ENCODE measurements at places on chromosomes 5 and 9.

GRCh38 chr5:4862500-4862899, 277.6 kb upstream of the ADAMTS16 start:
- no peak for DNase-seq

DNA sequence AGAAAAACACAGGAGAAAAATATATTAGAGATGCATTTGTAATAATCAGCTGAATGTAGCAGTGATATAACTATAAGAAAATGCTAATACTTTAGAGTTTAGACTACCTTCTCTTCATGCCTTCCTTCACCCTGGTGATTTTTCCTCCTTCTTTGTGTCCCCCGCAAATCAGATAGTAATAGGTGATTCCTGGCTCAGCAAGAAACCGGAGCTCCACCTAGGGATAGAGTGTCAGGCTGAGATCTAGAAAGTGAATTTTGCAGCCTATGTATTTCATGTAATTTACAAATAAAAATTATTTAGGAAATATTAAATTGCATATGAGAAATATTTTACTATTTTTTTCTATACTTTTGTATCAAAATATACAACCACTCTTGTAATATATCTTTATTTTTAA, 109.8 kb upstream of the ST8SIA4 start:
- no peak for DNase-seq

DNA sequence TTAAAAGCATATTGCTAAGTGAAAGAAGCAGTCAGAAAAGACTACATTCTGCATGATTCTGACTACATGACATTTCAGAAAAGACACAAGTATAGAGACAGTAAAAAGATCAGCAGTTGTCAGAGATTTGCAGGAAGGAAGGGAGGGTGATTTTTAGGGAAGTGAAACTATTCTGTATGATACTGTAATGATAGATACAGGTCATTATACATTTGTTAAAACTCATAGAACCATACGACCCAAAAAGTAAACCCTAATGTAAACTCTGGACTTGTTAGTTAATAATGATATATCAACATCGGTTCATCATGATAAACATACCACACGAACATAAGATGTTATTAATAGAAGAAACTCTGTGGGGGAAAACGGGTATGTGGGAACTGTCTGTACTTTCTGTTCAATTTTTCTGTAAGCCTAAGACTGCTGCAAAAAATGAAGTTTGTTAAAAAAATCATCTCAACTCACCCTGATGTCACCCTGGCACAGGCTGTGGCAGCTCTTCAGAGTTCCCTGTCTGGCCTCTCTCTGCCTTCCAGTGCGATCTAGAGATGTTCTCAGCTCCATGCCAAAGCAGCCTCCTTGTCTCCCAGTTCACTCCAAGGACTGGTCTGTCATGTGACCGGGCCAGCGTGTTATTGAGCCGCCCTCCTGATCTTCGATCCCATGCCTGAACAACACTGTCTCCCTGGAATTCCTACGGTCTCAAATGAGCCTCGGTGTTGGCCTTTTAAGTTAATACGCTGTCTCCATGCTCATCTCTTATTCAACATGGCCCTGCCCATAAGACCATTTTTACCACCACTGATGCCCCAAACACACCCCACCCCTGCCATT, 35.4 kb downstream of the PRLR start:
- DNase-seq: no peak

GRCh38 chr9:115850548-115851304, 302.9 kb upstream of the PAPPA start:
- no peak for DNase-seq

DNA sequence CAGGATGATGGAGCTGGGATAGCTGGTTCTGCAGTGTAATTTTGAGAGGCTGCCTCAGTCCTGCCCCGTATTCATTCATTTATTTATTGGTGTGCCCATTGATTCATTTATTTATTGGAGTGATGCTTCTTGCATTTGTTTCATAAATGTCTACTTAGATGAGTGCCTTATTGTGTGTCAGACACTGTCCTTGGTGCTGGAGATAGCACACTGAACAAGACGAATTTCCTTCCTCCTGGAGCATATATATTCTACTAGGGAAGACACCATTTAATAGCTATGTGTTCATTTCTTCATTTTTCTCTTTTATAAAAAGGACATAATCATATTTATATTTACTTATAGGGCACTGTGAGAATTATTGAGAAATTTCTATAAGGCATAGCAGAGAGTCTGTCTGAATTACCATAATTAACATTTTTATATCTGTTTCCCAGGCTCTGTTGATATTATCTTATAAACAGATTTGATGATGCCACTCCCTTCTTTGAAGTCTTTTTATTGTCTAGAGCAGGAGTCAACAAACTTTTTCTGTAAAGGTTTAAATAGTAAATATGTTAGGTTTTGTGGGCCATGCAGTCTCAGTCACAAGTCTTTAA, 433.9 kb upstream of the ZNF608 start:
- no peak for DNase-seq

DNA sequence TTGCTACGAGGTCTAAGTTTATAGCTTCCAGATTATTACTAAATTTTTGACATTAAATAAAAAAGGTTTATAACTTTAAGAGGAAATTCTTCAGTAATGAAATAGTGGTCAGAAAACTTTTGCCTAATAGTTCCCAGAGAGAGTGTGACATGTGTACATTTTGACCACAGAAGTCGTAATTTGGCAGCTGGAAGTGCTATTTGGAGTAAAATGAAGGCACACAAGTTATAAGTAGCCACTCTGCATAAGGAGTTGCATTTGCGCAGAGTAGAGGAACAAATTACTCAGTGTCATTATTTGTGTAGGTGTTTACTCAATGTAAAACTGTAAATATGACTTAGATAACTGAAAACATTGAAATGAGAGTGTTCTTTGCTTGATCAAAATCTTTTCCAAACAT, 408.4 kb downstream of the CCDC171 start:
- DNase-seq: no peak

DNA sequence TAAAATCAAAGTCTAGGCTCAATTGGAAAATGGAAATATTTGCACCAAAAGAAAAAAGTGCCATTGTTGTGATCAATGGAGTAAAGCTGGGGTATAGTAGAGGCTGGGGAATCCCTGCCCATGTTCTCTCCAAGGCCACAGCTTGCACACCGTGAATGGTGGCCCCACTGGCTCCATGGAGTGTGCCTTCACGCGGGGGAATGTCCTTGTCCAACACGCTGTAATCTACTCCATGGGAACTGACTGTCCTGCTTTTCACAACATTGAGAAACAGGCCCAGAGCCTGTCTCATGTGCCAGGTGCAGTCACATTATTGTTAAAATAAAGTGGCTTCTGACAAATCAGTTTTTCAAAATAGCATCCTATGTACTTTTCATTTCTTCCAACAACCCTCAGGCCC, 33.1 kb upstream of the ITGA2 start:
- no peak for DNase-seq

DNA sequence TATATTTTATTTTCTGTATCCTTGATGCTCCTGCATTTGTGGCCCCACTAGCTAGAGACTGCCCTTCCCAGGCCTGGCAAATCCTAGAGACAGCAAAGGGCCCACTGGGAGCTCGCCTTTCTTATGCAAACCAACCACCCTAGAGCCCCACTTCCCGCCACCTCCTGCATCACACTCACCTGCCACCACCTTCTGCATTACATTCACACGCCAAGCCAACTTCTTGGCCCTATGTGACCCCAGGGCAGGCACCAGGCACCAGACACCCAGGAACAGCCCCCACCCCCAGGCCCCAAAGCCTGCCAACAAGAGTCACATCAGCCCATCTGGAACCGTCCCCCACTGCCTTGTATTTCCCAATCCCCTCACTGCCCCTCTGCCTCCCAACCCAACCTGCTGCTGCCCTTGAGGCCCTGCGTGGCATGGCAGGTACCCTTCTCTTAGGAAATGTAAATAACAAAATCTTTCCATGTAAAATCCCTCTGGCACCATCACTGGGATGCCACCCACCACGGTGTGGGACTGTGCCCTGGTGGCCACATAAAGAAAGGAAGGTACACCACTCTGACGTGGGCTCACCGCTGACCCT, 22.0 kb downstream of the ROR2 start:
- DNase-seq: peak; percentile 29

GRCh38 chr5:58239045-58239444, 220.8 kb downstream of the PLK2 start:
- DNase-seq: no peak

DNA sequence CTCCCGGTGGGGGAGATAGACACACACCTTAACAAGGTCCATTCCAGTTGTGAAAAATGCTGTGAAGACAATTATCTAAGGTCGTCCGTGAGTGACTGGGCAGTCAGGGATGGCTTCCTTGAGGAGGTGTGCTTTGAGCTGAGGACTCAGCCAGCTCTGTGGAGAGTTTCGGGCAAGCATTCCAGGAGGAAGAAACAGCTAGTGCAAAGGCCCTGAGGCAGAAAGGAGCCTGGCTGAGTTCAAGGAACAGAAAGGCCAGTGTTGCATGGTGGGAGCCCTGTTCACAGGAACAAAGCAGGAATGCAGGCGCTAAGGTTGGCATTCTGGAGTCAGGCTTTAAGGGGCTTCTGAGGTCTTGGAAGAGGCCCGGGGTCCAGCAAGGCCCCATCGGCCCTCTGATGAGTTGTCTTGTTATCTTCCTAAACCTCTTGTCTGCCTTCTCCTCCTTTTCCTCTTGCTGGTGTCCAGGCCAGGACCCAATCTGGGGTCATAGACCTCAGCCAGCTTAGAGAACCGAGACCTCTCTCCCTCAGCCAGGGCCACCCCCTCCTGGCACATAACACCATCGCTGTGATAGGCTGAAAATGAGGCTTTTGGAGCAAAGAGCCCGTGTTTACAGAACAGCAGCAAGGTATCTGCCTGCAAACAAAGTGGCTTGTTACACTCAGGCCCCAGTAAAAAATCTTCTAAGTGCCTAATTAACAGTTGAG, 270.2 kb upstream of the MVB12B start:
- DNase-seq: no peak

- peak; percentile 88 for DNase-seq
These were observed 679 bp upstream of the KDM4C start for GRCh38 chr9:6757132-6757455.

GRCh38 chr5:135248801-135249231, 150.2 kb downstream of the MACROH2A1 start:
- no peak for DNase-seq

GRCh38 chr5:119820016-119820415, 190.7 kb downstream of the FAM170A start:
- DNase-seq: no peak

DNA sequence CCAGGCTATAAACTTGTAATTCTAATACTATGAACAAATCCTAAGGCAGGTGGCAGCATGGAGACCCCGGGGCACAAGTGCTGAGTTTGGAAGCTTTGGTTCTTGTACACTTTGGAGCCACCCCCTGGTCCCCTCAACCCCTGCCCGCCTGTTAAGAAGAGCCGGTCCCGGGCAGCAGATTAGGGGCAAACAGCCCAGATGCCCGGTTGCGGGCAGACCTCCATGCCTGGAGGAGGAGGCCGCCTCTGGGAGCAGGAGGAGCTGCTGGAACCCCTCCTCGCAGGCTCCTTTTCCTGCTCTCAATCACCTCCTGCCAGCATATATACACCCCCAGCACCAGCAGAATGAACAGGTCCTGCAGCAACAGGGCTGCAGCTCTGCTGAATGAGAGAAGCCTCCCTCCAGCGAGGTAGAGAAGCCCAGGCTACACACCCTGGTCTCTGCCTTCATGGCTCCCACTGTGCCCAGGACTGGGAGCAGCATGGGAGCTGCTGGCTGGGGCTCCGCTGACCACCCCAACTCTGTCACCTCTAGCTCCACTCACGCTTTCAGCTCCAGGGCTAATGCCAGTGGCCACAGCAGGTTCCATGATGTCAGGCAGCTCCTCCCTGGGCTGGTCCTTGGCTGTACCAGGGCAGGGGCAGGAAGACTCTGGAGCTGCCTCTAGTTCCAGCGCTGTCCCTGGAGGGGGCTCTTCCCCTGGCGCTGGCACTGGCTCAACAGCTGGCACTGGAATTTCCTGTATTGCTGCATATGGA, 1713.5 kb upstream of the ACO1 start:
- DNase-seq: no peak

GRCh38 chr5:151080613-151081430, at the start of gene TNIP1:
TSS of gene TNIP1 (minus strand) at chr5:151081034. CDS start at chr5:151065095, 15,939 bp downstream.
- peak; percentile 88 for DNase-seq

GRCh38 chr5:160221082-160221481, 8.2 kb upstream of the FABP6 start:
- no peak for DNase-seq

DNA sequence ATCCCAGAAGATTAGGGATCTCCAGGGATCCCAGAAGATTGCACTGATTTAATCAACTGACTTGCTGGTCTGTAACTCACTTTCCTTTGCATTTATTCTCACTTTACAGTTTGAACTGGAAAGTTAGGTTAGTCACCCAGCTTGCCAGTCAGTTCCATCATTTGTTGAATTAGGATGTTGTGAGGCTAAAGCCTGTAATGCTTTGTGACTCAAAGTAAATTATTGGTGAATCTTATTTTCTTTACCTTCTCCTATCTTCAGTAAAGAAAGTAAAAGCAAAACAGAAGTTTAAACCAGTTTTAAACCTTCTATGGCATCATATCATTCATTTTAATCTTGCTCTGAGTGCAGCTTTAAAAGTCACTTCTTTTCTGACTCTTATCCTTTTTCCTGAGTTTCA, 85.8 kb downstream of the SLC44A1 start:
- DNase-seq: no peak

GRCh38 chr9:82961504-82962125, 101.3 kb downstream of the RASEF start:
- peak; percentile 88 for DNase-seq

DNA sequence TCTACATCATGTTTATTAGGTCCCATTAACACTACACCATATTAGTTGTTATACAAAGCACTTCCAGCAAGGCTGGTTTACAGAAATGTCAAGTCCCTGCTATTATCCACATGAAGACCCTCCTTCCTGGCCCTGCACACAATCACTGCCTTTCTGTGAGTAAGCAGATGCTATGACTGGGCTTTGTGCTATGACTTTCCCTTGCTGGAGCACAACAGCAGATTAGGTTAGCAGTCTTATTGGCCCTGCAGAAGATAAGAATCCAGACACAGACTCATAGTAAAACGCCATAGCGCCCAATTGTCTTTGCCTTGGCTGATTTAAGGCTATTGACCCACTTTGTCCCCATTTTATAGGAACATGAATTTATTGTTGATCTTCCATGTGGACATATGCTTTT, 228.9 kb upstream of the ACTBL2 start:
- no peak for DNase-seq

DNA sequence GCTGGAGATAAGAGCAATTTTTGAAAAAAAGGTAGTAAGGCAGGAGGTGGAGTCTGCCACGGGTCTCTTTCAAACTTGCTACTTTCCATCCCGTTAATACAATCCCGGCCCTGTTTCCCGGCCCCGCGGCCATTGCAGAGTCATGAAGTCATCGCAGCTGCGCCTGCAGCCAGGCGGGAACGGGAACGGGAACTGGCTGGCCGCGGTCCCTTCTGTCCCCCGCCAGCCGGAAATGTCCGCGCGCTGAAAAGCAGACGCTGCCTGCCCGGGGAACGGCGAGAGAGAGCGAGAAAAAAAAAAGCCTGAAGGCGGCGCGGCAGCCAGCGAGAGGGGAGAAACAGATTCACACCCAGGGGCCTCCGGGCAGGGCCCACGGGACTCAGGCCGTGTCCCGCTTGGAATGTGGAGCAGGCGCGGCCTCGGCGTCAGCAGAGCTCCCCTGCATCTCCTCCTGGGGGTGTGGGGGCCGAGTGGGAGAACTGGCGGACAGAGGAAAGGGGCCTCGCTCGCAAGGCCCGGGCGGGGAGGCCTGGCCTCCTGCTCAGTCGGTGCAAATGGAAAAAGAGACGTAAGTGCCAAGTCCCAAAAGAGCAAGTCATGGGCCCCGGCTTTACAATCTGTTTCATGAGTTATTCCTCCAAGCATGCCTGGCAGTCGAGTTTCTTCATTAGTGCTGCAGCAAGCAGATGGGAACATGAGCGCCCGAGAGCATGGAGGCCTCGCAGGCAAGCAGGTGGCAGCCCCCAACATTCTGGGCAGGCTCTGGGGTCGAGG, 201.2 kb upstream of the GAS1 start:
- DNase-seq: peak; percentile 62
